ENCODE measurements at places on chromosomes 1 and 21.

DNA sequence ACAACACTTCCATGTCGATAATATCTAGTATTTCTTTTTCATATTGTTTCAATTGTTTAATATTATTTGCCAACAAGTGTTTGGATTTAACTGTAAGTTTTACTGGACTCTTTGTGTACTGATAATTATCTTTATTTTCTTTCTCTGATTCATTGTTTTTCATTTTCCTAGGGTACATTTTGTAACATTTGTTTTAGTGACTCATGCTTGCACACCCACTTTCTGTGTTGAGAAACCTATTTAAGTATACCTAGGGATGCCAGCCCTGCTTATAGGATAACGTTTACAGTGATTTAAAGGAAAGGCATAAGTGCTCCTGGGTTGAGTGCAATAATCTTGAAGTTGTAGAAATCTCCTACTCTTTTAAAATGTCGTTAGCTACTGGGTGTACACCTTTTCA lies 1386.0 kb upstream of the ADGRL4 start:
- no peak for DNase-seq

DNA sequence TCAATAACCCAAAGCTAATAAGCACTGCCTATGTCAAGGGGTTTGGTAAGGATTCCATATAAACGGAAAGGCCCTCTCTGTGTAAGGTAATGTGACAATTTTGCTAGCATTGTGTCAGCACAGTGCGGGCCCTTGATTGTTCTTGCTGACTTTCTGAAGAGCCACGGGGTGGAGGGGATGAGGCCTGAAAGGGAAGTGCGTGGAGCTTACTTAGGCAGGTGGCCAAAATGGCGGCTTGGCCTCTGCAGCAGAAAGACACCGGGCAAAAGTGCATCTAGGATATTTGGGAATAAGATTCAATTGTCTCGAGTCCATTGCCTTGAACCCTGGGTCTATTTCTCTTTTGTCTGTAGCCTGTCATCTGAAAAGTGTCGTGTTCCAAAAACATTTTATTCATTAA lies 114.3 kb downstream of the TGFB2 start:
- DNase-seq, result no peak

- DNase-seq, result no peak
Observed at GRCh38 chr1:156465747-156466365, 34.7 kb downstream of the MEF2D start.

- no peak for DNase-seq
Observed at GRCh38 chr1:156371553-156372264, 2.7 kb downstream of the RHBG start.

Data from AG04449 (cell line).